ENCODE measurements at places on chromosomes 7 and 10.

DNA sequence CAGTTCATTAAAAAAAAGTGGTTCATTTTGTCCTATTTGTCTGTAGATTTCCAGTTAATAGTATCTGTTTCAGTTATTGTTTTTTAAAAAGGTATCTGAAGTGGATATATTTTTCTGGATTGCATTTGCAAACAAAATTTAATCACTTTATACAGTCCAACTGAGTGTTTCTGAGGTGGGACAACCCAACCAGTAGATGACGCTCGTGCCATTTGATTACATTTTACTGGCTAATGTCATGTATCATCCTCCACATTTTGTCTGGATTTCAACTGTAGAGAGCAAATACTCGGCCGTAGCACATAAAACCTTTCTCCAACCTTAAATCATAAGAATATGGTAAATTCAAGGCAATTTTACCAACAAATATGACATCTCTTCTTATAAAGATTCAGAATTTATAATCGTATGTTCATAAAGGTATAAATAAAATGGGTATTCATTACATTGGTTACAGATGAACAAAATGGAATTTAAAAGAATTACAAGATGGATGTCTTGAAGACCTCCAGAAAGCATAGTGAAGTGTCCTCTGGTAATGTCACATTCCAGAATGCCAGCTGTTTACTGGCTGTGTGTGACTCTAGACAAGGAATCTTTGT is 789.0 kb downstream of the PHTF2 start:
- H3K27ac ChIP-seq = no peak overlapping the region
- no peak overlapping the region for H3K4me3 ChIP-seq
- no peaks in the 10 kb centered on the region for H3K27me3 ChIP-seq
- H3K36me3 ChIP-seq = no peaks in the 10 kb centered on the region
- peak; percentile 42 for DNase-seq
- H3K4me1 ChIP-seq = no peaks in the 10 kb centered on the region

GRCh38 chr7:143354376-143354775 is 8.1 kb downstream of the FAM131B start:
- no peaks in the 10 kb centered on the region for H3K27me3 ChIP-seq
- no peaks in the 10 kb centered on the region for H3K36me3 ChIP-seq
- no peak overlapping the region for H3K27ac ChIP-seq
- H3K4me1 ChIP-seq = peaks cover 18% of the 10 kb centered on the region

DNA sequence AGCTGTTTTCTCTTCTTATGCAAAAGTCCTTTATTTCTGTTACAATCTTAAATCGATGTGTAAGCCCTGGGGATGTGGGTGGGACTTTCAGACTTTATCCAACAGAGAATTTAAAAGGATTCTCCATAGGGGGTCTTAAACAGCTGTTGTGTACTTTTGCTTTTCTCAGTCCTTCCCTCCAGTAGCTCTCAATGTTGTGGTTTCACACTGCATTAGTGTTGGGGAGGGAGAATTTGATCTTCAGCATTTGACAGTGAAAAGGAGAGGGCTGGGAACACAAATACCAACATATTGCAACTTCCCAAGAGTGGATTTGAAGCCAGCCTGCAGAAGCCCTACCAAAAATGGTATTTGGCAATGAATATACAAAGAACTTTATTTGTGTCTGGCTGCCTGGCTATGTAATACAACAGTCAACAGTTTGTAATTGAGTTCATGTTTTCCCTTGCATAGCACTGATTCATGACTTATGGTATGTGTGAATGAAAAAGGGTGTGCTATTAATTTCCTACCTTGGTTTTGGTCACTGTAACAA is 80.1 kb upstream of the CAPZA2 start:
- H3K4me1 ChIP-seq = peaks cover 60% of the 10 kb centered on the region
- H3K27me3 ChIP-seq = no peaks in the 10 kb centered on the region
- H3K27ac ChIP-seq = no peak overlapping the region

DNA sequence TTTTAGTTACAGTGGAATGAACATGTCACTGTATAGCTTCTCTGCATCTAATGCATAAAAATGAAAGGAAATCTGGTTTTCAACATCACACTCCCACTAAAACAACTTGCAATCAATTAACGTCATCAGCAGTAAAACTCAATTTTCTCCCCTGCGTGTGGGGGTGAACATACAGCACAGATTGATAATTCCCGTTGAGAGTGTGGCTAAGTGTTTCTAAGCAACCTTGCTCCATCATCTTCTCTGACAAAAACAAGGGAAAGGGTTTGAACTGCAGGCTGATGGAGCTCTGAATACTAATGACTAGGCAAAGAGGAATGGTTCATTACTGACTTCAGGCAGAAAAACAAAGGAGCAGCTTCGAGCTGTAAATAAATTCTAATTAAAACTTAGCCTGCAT is 238.3 kb downstream of the PARD3 start:
- H3K4me1 ChIP-seq = peaks cover 8% of the 10 kb centered on the region
- no peaks in the 10 kb centered on the region for H3K27me3 ChIP-seq
- no peak overlapping the region for H3K27ac ChIP-seq
- DNase-seq = no peak
- no peaks in the 10 kb centered on the region for H3K36me3 ChIP-seq
- no peak overlapping the region for H3K4me3 ChIP-seq

DNA sequence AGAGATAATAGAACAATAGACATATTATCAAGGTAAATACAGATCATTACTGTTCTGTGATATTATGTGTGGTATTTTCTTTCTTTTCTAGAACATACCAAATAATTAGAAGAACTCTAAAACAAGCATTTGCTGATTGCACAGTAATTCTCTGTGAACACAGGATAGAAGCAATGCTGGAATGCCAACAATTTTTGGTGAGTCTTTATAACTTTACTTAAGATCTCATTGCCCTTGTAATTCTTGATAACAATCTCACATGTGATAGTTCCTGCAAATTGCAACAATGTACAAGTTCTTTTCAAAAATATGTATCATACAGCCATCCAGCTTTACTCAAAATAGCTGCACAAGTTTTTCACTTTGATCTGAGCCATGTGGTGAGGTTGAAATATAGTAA is 185.5 kb downstream of the CFTR start:
- DNase-seq = no peak
- H3K4me3 ChIP-seq = no peak overlapping the region
- H3K27me3 ChIP-seq = no peaks in the 10 kb centered on the region
- peak overlapping the region; percentile 95 for H3K27ac ChIP-seq
- peaks cover 61% of the 10 kb centered on the region for H3K4me1 ChIP-seq

Measured in Caco-2 (cell line).